ENCODE measurements at places on chromosomes 1 and 21. TPM values are rescaled to one million over a fixed set of nuclear protein-coding genes. Genes with fewer than 3 reads are reported as not detected.
A peak's percentile ranks its signal among the peaks of the same experiment; 100 is the strongest.

DNA sequence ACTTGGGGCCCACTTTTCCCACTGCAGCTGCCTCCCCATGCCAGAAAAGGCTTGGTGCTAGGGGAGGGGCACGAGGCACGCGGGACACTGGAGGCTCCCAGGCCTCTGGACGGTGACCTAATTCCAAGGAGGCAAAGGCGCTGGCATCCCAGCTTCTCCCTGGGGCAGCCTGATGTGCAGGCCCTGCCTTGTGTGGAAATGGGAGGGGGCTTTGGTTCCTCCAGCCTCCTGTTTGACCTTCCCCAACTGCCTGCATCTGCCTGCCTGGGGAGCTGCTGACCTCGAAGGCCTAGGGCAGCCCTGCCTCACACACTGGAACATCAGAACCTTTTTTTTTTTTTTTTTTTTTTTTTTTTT, 39.9 kb downstream of the KIAA1614 start:
- DNase-seq, result no peak

DNA sequence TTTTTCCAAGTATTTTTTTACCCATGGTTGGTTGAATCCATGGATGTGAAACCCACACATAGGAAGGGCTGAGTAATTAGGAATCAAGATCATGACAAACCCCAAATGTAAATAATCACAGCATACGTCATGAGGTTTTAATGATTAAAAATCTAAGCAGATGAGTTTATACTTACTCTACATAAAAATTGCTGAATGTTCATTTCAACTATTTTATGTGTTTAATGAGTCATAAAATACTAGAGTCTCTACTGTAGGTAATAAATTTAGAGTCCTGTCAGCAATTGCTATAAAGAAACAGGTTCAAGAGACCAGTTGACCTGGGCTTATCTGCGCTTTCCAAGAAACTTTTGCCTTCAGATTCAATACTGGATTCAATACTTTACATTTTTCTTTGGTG, 18.2 kb downstream of the CTH start:
- DNase-seq, result no peak

DNA sequence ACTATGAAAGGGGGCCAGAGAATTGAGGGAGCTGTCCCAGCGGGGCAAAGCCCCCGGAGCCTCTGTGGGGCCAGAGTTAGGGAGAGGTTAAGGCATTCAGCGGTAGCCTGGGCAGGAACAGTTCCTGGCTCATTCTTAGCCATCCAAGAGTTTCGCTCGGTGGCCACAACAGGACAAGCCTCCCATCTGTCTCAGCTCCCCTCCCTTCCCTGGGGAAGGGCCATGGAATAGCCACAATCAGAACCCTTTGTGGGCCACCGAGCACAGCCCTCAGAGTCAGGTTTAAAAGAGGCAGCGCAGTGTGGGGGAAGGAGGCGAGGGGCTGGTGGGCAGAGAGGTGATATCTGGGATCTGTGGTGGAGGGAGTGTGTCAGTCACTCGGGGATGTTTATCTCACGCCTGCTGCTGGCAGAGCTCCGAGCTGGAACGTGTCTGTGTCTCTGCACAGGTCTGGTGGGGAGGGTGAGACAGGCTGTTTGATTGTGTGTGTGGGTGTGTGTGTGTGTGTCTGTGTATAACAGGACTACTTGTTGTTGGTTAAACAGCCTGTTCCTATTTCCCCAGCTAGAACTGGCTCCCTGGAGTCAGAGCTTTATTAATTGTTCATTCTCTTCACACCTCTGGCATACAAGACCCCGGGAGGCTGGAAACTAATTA, 49.6 kb upstream of the GOLT1A start:
- DNase-seq, result no peak

- DNase-seq, result peak; percentile 82
Measured at GRCh38 chr1:44030605-44031251, 534 bp downstream of the SLC6A9 start.

- DNase-seq, result no peak
Measured at GRCh38 chr1:10185759-10186158, 24.6 kb upstream of the KIF1B start.

GRCh38 chr1:181310560-181310959, 172.8 kb upstream of the CACNA1E start:
- DNase-seq, result no peak

DNA sequence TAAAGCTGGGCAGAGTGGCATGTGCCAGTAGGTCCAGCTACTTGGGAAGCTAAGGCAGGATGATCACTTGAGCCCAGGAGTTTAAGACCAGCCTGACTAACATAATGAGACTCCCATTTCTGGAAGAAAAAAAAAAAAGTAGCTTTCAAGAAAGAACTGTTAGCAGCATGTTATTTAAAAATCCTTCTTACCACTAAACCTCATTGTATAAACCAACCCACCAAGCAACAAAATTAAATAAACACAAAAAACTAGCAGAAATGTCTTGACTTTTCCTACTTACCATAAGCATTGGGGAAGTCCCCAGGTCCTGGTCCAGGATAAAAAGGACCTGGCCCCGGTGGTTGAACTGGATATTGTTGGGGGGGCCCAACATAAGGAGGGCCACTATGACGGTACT, 192.9 kb upstream of the HP1BP3 start:
- no peak for DNase-seq

DNA sequence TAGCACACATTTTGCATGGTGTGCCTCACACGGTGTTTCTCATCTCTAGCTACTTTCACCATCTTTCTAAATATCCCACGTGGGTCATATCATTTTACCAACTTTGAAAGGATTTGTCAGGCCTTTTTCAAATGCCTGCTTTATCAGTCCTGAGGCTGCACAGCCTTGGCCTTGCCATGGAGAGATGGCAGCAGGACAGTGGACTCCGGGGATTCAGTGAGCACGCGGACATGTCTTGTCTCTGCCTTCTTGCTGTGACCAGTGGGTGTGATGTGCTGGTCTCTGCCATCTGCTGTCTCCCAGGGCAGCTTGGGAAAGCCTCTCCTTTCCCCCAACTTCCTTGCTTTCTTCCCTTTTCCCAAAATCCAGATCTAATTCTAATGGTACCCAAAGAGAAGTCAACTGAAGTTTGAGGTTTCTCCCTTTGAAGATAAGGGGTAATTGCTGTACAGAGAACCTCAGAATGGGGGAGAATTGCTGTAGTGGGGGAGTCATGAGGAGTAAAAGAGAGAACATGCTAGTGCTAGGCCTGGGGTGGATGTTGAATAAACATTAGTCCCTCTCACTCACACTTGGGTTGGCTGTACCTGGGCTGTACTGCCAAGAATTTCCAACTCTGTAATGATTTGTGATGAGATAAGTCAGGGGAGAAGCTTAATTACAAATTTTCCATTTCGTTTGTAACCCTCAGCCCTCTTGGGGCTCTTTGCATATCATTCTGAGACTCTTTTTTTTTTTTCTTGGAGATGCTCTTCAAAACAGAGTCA, 99.5 kb downstream of the GALNT2 start:
- DNase-seq, result no peak

GRCh38 chr1:82125119-82125518, 324.4 kb downstream of the ADGRL2 start:
- DNase-seq, result no peak

- DNase-seq, result no peak
Measured at GRCh38 chr1:75732703-75733102, 8.2 kb downstream of the ACADM start.

DNA sequence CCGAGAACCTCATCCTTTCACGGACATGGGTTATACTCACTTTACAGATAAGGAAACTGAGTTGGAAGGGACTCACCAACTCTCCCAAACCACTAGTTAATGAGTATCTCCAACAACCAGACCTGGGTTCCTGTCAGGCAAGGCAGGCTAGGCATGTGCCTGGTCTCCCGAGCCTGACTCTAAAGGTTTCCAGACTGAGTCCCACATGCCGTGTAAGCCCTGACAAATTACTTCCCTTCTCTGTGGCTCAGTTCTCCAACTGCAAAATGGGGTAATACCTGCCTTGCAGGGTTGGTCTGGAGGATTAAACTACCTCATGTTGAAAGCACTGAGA, 34.3 kb downstream of the SSBP3 start:
- DNase-seq, result no peak

- no peak for DNase-seq
Measured at GRCh38 chr1:59156526-59157199, 140.2 kb upstream of the FGGY start.

- DNase-seq, result no peak
Measured at GRCh38 chr1:228770779-228771223, 35.5 kb downstream of the RHOU start.

- DNase-seq, result peak; percentile 67
Measured at GRCh38 chr1:21368515-21369289, 71.2 kb upstream of the NBPF3 start.

- DNase-seq, result no peak
Measured at GRCh38 chr21:14206222-14206621, 4.5 kb downstream of the LIPI start.

GRCh38 chr1:117815926-117816325, 113.5 kb downstream of the GDAP2 start:
- DNase-seq, result no peak

- DNase-seq, result no peak
Measured at GRCh38 chr21:42653231-42654061, at the start of gene PDE9A. Gene PDE9A, plus strand, starts transcription at chr21:42653621. Its CDS starts 194 bp downstream, at chr21:42653815.

The TNNI3K gene
- not detected for polyA plus RNA-seq

The LCE1B gene
- not detected for polyA plus RNA-seq

The NOS1AP gene
- polyA plus RNA-seq, result not detected

The MAP3K21 gene
- polyA plus RNA-seq, result 0.27 TPM

The CACYBP gene
- 168 TPM for polyA plus RNA-seq

The TDRD5 gene
- not detected for polyA plus RNA-seq

The FASLG gene
- not detected for polyA plus RNA-seq

The TAL1 gene
- polyA plus RNA-seq, result not detected

The LCE1F gene
- polyA plus RNA-seq, result not detected

The CCDC185 gene
- not detected for polyA plus RNA-seq

The PCP4 gene
- not detected for polyA plus RNA-seq
